DMS53 (cell line): ENCODE measurements at places on chromosomes 4 and X.

- DNase-seq = no peak
Measured at GRCh38 chr4:36269533-36270173, 11.8 kb upstream of the DTHD1 start.

DNA sequence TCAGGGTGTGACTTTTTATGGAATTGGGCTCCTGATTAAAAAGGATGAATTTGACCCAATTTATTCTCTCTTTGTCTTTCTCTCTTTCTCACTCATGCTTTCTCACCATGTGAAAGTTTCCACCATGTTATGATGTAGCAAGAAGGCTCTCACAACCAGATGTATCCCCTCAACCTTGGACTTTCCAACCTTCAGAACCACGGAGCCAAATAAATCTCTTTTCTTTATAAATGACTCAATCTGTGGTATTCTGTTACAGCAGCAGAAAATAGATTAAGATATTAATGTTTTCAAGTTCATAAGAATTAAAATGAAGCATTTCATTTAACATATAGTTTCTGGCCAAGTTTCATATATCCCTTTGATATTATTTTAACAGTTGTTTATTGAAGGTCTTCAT, 698.5 kb downstream of the TRAM1L1 start:
- DNase-seq = no peak

DNA sequence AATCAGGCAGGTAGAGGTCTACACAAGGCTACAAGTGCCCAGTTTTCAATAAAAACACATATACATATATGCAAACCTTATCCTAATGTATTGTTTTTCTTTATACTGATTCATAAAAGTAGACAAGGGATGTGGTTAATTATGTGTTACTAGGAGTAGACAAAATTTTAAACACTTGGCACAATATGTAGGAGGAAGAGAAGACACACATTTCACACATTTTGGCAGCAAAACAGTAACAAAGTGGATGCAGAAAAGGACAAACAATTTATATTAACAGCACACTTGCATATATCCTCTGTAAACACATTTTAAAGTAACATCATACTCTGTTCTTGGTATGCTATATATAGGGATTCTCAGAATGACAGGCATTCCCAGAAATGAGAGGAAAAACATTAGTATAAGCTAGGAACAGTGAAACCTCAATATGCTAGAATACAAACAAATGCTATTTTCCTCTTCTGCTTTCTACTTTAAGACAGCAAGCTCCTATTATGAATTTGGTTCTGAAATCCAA, 63.8 kb downstream of the GPRIN3 start:
- no peak for DNase-seq

DNA sequence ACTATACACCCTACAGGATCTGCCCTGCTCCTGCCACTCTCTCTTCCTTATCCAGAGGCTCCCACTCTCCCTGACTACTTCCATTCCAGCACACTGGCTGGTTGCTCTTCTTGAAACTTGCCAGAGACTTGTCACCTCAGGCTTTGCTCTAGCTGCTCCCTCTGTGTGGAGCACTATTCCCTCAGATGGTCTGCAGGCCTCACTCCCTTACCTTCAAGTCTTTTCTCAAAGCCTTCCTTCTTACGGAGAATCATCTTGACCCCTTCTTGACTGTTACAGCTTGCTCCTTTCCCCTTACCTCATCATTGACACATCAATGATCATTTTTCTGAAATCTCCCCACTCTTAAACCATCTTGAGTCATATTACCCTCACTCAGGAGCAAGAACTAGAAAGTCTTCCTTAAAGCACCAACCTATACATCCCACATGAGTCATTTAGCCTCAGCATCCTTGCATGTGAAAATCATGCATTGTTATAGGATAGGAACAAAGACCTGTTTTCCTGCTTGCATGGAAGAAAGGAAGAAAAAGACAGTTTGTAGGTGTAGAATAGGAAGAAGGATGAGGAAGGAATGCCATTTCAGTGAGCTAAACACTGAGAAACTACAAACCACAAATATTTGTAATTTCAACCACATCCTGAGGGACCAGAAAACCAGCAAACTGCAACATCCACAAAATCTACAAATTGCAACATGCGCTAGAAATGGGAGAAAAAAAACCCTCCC, 55.7 kb downstream of the ANTXR2 start:
- DNase-seq = no peak

DNA sequence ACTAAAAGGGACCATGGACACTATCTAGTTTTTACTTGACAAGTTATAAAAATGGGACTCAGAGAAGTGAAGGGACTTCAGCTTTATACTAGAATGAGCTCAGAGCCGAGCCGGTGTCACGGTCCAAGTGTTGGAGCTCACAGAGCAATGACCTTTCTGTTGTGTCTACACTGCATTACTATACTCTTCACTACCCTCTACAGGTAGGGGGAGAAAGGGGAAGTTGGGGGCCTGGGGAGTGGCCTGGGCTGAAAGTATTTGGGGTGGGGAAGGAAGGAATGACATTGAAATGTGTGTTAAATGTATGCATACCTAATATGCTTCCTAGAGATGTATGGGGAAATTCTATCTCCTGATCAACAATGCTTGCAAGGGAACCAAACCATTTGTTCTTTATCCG, 48.8 kb upstream of the HHIP start:
- DNase-seq = no peak

DNA sequence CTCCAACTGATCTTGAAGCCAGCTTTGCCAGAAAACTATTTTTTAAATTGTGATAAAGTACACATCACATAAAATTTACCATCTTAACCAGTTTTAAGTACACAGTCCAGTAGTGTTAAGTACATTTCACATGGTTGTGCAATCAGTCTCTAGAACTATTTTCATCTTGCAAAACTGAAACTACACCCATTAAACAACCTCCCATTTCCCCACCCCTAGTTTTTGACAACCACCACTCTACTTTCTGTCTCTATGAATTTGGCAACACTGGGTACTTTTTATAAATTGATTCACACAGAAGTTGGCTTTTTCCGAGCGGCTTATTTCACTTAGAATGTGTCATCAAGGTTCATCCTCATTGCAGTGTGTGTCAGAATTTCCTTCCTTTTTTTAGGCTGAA, 31.0 kb downstream of the TRPC5 start:
- no peak for DNase-seq

DNA sequence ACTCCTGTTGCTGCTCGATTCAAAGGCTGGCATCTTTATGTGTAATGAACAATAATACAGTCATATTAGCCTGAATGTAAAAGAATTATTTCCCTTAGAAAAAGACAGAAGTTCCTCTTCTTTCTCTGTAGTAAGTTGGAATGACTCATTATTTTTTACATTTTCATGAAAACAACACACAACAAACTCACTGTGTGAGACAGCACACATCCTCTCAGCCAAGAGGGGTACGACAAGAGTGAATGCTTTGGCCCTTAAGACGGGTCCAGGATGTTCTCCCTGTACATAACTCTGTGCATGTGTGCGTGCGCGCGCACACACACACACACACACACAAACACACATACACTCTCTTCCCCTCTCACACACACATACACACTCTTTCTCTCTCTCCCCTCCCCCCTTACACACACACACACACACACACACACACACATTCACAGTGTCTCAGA, 72.8 kb downstream of the MANBA start:
- DNase-seq = peak; percentile 17

GRCh38 chr4:112560084-112560483, 44.1 kb upstream of the NEUROG2 start:
- no peak for DNase-seq

- no peak for DNase-seq
Measured at GRCh38 chrX:8673201-8673600, 58.7 kb downstream of the ANOS1 start.
